Posterior vena cava (tissue), 2 donors: ENCODE measurements at places on chromosomes 4 and X. TPM values are rescaled to one million over a fixed set of nuclear protein-coding genes. Genes with fewer than 3 reads are reported as not detected.

FGF5 gene
- not detected for total RNA-seq

SLC49A3 gene
- 10.4 TPM for total RNA-seq

PRR32 gene
- total RNA-seq = not detected

MAGED4 gene
- total RNA-seq = 5.9 TPM

CLDN22 gene
- total RNA-seq = not detected

ERCC6L gene
- total RNA-seq = 0.05 TPM

FAM149A gene
- total RNA-seq = 10.1 TPM

FRMD7 gene
- total RNA-seq = 0.69 TPM

GRCh38 chr4:3311095-3311372, 18.2 kb downstream of the RGS12 start:
- no peak for DNase-seq

DNA sequence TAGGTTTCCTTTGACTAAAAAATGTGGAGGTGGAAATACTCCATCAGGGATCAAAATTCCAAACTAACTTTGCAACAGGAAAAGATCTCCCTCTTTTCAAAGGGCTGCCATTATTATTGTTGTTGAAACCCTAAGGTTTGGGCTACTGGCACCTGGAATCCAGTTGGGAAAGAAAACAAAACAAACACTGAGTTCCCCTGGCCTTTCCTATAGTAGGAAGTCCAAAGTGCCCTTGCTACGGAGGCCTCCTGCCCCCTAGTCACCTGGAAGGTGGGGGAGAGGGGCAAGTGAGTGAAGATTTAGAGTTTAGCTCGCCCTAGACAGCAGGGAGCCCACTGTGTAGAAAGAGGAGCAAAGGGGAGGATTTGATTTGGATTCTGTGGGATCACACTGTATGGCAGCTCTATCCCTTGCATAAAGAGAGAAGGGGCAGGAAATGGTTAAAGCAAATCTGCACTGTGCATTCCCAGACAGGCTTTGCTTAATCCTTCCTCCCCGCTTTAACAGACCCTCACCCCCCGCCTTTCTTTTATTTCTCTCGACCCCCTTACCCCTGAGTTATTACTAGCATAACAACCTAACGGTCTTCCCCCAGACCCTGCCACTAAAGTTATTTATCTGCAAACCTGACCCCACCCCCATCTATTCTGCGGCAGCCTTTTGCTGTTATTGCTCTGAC, 627 bp upstream of the FAT4 start:
- no peak for DNase-seq

- DNase-seq = no peak
These were observed 345.1 kb upstream of the NR3C2 start for GRCh38 chr4:148787285-148787684.

- no peak for DNase-seq
These were observed 30.2 kb downstream of the TRO start for GRCh38 chrX:54950730-54951375.

GRCh38 chr4:90183254-90183653, 56.1 kb downstream of the CCSER1 start:
- no peak for DNase-seq
